ENCODE measurements at places on chromosomes 16 and 17. TPM values are rescaled to one million over a fixed set of nuclear protein-coding genes. Genes with fewer than 3 reads are reported as not detected.

Gene CES1
- 2.2 TPM for total RNA-seq

Gene GAS2L2
- 0.25 TPM for total RNA-seq

Gene KRTAP1-5
- not detected for total RNA-seq

Gene PPP1R27
- total RNA-seq: not detected

Gene OTOP2
- total RNA-seq: not detected

Gene CRHR1
- 37.6 TPM for total RNA-seq

Gene GJC1
- total RNA-seq: 69.1 TPM

Gene HBQ1
- total RNA-seq: 3.4 TPM

Gene NOG
- 5.4 TPM for total RNA-seq

Gene KCNG4
- not detected for total RNA-seq

Gene OR3A3
- total RNA-seq: not detected

Gene KRT39
- total RNA-seq: not detected

Gene CEP131
- 7.9 TPM for total RNA-seq

Gene SLC4A1
- total RNA-seq: 5.2 TPM

Gene NPIPB13
- total RNA-seq: 1.7 TPM

Gene RASD1
- 7.4 TPM for total RNA-seq

Gene MT1M
- total RNA-seq: 0.74 TPM

Gene TPSG1
- total RNA-seq: not detected

Gene KRTAP16-1
- not detected for total RNA-seq

Gene KRTAP4-4
- total RNA-seq: not detected

Gene KRT40
- total RNA-seq: not detected

Gene ZPBP2
- not detected for total RNA-seq

Gene ATP2C2
- 6.9 TPM for total RNA-seq
